ENCODE measurements at places on chromosomes 1 and 21. TPM values are rescaled to one million over a fixed set of nuclear protein-coding genes. Genes with fewer than 3 reads are reported as not detected.

The RBM8A gene
- 240 TPM for polyA plus RNA-seq

The TMPRSS15 gene
- not detected for polyA plus RNA-seq

The PAQR7 gene
- polyA plus RNA-seq = 5.9 TPM

The OR2T35 gene
- not detected for polyA plus RNA-seq

DNA sequence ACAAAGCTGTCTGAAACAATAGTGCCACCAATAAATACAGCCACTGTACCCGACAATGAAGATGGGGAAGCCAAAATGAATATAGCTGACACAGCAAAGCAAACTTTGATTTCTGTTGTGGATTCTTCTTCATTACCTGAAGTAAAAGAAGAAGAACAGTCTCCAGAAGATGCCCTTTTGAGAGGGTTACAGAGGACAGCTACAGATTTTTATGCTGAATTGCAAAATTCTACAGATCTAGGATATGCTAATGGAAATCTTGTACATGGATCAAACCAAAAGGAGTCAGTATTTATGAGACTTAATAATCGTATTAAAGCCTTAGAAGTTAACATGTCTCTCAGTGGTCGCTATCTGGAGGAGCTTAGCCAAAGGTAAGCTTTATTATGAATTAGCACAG, 56.6 kb downstream of the SUCO start:
- DNase-seq = no peak

DNA sequence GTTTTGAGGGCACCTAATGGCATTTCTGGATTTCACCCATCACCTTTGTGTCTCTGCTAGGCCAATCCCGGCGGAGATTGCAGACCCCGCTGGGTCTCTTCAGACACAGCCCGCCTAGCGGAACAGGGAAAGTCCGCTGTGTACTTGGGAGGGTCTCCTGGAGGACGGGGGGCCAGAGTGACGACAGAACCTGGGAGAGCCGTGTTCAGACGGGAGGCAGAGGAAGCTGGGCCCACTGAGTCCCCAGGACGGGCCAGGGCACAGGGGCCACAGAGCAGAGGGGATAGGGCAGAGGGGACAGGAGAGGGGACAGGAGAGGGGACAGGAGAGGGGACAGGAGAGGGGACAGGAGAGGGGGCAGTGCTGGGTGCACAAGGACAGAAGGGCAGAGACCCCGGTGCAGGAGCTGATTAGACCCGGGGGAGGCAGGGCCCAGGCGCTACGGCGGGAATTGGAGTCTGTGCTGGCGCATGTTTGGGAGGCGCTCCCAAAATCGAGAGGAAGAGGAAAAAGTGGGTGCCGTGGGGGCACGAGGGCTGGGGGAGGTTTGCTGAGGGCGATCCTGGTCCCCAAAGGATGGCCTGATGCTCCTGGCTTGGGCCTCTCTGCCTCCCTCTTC, 12.7 kb downstream of the TRPM2 start:
- DNase-seq = no peak

DNA sequence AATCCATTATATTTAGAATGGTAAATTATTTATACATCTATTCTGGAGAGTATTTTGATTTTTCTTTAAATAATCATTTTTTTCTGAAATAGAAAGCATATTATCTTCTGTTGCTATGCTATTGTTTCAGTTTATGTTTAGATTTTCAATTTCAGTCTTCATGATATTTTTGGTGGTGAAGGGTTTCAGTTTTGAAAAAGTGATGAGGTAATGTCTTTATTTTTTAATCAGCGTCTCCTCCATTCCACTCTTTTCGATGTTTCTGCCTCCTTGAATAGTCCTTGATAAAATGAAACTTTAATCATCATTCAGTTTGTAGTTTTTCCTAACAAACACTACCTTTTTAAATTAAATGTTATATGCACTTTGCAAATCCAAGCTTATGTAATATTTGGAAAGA, 428.6 kb downstream of the PTPRC start:
- DNase-seq = no peak

DNA sequence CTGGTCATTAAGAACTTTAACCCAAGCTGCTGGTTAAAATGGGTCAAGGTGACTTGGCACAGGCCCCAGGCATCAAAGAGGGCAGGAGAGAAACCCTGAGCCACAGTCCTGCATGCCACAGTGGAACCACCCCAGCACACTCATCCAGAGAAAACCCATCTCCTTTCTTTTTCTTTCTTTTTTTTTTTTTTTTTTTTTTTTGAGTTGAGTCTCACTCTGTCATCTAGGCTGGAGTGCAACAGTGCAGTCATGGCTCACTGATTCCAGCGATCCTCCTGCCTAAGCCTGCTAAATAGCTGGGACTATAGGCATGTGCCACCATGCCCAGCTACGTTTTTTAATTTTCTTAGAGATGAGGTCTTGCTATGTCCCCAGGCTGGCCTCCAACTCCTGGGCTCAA, 109.2 kb upstream of the RAB4A start:
- no peak for DNase-seq

DNA sequence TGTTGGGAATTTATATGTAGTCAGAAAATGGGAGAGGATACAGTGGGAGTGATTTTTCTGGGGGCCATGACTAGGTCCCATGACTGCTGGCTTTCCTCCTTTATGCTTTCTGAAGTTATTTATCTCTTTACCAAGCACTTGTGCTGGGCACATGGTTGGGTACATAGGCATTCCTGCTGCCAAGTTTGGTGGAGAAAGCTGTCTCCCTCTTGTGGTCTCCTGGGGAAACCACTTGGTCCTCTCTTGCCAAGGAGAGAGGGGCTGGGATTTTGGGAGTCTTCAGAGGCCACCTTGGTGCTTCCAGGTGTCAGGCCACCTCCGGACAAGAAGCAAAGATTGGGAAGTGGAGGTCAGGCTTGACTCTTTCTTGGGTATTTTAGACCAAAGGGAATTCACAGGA, 120.2 kb upstream of the KCNE2 start:
- peak; percentile 16 for DNase-seq

DNA sequence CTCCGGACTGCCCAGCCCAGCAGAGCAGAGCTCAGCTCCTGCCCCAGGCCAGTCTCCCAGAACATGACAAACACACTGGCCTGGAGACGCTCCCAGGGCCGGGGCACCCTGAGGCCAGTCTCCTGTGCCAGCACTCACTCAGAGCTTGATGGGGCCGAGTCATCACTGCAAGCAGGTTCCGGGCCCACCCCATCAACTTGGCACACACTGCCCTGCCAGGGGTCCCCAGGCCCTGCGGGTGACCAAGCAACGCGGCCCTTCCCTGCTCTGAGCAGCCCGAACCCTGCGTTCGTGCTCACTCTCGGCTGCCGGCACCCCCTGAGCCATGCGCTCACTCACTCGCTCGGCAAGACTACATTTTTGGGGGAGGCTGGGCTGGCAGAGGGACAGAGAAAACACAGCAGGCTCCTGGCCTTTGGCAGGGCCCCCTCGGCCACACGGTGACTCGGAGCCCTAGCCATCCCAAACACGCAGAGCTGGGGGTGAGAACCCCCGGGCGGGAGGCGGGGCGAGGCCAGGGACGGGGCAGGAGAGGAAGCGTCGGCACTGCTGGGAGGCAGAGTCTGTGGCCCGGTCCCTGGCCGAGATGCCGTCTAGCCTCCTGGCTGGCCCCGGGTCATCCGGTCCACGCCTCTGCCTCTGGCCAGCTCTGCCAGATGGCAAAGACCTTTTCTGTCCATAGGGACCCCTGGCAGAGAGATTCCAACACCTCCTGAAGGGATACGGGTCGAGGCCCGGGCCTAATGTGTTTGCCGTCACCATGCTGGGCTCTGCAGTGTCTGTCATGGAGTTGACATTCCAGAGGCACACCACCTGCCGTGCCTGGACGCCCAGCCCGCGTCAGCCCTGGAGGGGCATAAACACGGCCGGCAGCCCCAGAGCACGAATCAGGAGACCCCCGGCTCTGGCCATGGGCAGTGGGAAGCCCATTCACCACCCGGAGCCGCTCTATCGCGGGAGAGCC, 68.0 kb downstream of the MEGF6 start:
- DNase-seq = peak; percentile 59

DNA sequence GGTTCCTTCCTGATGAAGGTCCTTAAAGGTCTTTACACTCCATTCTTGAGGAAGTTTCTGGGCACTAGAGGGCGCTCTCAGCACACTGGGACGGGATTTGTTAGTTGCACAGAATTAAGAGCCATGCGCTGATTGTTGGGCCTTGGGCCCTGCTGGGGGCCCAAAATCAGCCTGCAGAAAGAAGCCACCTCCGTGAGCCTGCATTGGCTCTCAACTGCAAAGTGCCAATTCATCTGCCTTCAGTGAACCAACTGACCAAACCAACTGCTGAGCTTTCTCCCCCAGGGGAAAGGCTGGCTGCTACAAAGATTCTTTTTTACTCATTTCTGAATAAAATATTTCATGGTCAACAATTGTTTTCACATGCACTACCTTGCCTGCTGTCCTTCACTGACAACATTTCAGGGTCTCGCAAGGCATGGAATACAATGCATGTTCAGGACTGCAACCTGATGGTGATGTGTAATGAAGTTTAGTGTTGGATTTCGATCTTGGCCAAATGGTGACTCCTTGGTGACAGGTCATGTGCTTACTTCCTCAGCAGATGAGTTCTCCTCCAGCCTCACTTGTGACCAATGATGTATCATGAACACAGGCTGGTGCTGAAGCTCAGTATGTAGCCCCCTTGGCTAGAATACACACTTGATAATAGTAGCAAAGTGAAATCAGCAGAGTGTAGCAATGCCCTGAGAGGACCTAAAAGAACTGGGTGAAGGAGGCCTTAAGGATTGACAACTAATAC, 45.7 kb upstream of the PRDX6 start:
- peak; percentile 62 for DNase-seq

- no peak for DNase-seq
Observed at GRCh38 chr1:18583326-18583941, 47.2 kb upstream of the PAX7 start.

DNA sequence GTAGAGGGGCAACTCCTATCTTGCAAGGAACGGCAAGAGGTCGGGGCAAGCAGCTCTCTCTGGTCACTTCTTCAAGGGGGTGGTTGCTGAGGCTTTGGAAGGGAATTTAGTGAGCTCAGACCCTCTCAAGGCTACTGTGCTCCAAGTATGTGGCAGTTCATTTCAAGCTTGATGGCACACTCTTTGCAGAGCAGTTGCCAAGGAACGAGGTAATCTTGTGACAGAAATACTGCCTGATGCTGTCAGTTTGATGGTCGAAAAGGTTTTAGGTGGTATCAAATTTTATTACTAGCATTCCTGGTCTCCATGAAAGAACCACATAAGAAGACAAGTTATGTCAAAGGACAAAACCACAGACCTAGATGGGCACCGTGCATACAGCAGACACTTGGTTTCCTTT, 13.1 kb downstream of the CFAP298 start:
- DNase-seq = no peak

DNA sequence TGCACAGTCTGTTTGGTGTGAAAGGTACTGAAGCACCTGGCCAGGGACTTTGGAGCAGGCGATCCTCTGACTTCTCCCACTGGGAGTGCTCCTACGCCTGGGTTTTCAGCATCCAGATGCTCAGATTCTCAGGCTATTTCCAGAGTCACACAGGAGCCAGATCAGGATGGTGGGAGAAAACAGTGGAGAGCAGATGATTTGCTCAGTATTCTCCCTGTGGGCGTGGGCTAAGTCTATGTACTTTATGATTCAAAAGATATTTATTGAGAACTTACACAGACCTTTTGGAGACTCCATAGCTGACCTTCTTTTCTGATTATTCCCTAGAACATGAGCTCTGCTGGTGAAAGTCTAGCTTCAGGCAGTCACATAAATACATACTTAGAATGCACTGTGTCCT, 134.6 kb downstream of the TENT5C start:
- DNase-seq = no peak

- DNase-seq = no peak
Observed at GRCh38 chr1:94126651-94127050, 5.7 kb upstream of the ABCA4 start.

DNA sequence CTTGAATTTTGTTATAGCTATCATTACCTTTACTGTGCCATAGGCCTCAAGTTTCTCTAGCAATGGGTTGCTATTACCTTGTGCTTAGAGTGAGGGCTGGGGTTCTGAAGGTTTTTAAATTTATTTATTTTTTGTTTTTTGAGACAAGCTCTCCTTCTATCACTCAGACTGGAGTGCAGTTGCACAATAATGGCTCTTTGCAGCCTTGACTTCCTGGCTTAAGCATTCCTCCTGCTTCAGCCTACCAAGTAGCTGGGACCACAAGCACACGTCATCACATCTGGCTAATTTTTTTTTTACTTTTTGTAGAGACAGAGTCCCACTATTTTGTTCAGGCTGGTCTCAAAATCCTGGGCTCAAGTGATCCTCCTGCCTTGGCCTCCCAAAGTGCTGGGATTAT, 41.5 kb downstream of the SNX27 start:
- no peak for DNase-seq

DNA sequence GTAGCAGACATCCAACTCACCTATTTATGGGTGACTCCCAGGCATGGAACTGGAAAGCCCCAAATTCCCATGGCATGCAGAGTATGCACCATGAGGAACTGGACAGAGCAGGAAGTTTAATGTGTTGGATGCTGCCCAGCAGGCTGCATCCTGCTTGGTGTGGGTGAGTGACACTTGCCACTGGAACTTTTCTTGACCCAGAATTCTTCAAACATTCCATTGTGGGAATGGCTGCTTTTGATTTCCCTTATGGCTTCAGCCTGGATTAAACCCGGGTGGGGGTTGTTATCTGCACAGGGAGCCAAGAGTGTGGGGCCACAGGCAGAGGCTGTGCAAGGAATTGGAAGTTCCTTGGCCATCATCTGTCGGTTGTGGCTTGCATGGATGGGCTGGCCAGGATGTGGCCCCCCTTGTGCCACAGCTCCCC, 26.9 kb upstream of the BACE2 start:
- no peak for DNase-seq

DNA sequence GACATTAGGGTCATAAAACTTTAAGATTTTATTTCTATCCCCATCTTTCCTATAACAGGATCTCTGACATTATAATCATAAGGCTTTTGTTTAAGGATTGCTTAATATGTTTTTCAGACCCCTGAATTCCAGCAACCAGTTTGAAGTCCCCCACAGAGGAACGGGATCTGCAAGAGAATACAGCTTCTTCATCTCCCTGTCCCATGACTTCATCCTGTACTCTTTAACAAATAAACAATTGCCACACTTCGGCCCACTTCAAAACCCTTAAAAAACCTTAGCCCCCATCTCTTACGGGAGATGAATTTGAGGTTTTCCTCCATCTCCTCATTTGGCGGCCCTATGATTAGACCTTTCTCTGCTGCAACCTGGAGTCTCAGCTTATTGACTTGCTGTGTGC, 35.8 kb downstream of the TESK2 start:
- DNase-seq = no peak

DNA sequence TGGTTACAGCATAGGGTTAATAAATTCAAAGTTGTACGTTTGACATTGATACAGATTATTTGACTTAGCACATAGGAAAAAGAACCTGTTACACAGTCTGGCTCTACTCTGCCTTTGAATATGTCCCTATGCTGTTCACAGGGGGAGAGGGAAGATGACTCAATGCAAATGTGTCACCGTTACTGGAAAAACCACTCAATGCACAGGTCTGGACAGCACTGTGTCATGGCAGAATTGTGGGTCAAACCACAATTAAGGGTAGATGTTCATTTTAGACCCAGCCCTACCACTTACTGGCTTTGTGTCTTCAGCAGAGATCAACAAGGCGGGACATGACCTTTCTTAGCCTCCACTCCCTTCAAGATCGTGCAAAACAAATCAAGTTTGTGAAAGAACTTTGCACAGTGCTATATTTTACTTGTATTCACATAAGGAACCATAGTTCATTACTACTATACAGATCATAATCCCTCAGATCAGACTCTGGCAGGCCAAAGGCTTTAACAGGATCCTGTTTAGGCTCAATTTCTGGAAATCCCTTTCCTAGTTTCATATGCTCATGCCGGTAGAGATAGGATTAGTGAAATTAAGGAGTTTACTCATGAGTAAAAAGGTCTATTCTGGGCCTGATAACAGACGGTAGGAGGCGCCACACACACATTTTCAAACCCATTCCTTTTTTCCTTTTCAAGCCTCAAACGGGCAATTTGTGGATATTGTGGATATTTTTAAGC, 22.1 kb downstream of the EIF2D start:
- DNase-seq = no peak

All from A549 (cell line).